AG10803 (cell line): ENCODE measurements at places on chromosomes 13 and 19.
A peak's percentile ranks its signal among the peaks of the same experiment; 100 is the strongest.

GRCh38 chr13:50448535-50448998 lies 394.9 kb downstream of the DLEU7 start:
- no peak for DNase-seq

DNA sequence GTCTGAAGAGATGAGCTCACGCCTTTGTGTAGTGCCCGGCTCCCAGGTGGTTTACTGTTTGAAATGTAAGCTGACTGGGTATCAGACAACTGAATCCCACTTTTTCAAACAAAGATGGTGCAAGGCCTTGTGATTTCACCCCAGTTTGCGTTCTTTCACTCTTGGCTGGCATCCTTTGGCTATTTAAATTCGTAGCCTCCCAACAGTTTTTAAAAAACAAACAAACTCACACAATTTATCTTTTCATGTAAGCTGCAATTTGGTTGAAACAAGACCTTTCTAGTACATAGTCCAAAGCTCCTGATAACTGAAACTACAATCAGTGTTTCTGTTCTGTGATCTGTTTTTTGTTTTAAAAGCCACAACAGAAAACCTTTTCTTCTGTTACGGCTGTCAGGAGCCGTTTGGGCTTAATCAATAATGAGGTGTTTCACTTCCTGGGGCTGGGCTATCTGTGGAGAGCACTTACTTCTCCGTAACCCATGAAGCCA lies 65.1 kb upstream of the NPAS1 start:
- DNase-seq: no peak

GRCh38 chr19:4379383-4380253 lies 20.7 kb downstream of the SH3GL1 start:
- peak; percentile 48 for DNase-seq

DNA sequence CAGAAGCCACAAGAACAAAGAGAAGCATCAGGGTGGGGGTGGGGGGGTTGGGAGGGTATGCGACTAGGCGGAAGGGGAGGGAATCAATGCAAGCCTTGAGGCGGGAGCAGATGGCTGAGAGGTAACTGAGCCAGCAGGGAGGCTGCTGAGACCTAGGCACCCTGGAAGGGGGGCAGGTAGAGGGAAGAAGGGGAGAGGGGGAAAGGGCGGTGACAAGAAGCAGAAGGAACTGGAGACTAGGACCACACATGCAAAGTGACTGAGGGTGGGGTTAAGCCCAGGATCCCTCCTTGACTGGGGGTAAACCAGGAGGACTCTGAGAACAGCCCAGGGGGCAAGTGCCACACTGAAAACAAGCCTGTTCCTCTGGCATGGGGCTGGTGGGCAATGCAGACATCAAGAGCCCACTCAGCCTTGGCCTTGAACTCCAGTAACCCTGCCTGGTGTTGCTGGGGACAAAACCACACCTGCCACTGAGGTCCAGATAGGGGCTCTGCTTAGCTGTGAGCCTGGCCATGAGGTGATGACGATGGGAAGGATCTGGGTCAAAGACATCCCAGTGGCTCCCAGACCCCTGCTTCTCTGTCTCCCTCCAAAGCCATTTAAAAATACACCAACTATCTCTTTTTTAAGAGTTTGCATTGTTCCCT lies 20.3 kb downstream of the OPA3 start:
- no peak for DNase-seq

DNA sequence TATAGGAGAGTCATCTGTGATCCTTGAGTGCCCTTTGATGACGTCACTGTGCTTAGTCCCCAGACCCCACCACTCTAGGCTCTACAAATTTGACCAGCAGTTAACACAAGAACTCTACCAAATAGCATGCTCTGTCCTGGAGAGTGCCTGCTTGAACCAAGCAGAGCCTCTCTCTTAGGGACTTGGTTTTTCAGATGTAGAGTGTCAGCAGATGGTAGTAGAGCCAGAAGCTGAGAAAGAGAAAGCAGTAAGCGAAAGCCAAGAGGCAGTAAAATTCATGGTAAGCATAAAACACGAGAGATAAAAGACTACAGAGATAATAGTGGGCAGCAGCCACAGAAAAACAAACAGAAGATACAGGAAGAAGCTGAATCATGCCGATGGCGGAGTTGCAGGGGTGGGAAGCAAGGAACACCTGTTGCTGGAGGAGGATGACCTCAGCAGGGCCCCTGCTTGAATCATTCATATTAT lies 193.3 kb downstream of the SLC7A1 start:
- no peak for DNase-seq

DNA sequence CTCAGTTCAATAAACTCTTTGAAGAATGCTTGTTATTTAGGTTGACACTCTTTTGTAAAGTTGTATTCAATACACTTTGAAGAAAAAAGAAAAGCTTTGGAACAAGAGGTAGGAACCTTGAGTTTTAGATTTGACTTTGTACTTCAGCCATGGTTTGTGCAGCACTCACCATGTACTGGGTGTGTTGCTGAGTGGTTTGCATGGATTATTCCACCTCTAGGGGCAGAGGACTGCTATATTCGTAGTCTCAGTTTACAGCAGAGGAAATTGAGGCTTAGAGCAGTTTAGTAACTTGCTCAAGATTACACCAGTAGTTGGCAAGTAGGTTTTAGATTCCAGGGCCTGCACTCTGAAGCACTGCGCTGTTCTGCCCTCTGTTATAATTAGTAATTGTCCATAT lies 68.8 kb downstream of the DNAJC3 start:
- no peak for DNase-seq

DNA sequence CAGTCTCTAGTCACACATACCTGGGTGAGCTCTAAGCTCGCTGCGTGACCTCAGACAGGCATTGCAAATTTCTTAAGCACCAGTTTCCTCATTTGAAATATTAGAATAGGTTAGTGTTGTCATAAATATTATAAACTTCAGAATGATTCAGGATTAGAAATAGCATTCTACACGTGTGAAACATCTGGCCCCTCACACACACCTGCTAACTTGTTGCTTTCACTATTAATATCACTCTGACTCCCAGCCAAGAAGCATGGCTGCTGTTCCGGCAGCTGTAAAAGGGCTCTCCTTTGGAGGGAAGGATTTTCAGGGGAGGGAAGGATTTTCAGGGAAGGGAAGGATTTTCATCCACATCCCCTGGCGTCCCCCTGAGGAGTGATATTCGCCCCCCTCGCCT lies 161.3 kb upstream of the GPR12 start:
- no peak for DNase-seq

DNA sequence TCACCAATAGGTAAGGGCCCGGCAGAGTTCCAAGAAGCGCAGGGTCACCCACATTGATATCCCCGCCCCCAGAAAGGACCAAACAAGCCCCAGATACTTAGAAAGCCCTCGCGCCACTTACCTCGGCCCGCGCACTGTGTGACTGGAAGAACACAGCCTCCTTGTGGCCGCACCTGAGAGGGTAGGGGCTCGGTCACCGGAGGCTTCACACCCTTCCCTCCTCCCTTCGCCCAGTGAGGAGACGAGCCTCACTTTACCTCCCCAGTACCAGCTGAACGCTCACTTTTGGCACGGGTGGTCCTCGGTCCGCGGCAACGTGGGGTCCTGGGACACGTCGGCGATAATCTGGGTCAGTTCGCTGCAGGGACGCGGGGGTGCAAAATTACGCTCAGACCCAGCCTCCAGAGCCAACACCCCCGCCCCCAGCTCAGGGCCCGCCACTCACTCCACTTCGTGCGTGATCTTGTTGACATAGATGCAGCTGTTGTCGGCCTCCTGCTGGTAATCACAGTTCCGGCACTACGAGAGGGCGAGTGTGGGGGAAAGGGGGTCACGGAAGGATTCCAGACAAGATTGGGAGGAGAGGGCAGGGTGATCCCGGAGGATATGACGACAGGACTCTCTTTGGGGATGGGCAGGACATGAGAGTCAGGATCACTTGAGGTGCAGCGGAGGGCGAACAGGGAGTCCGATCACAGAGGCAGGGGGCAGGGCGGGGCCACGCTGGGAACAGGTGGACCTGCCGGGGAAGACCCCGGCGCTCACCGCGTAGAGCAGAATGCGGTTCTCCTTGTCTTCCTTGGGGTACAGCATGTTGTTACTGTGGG lies 568 bp downstream of the POLR2I start:
- peak; percentile 38 for DNase-seq

DNA sequence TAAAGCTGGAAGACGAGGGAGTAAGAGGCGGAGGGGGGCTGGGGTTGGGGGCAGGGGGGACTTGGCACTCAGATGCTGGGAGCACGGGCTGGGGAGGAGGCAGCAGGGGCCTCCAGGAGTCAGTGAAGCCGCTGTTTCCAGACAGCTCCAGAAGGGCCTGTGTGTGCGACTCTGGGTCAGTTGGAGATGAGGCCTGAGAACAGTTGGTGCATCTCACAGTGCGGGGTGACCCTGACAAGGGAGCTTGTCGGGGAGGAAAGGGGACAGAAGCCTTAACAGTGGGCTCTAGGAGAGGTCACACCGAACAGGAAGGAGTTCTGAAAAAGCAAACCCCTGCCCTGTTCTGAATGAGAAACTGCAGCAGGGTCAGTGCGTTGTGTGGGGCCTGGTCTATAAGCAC lies 11.2 kb downstream of the NAXD start:
- DNase-seq: no peak

DNA sequence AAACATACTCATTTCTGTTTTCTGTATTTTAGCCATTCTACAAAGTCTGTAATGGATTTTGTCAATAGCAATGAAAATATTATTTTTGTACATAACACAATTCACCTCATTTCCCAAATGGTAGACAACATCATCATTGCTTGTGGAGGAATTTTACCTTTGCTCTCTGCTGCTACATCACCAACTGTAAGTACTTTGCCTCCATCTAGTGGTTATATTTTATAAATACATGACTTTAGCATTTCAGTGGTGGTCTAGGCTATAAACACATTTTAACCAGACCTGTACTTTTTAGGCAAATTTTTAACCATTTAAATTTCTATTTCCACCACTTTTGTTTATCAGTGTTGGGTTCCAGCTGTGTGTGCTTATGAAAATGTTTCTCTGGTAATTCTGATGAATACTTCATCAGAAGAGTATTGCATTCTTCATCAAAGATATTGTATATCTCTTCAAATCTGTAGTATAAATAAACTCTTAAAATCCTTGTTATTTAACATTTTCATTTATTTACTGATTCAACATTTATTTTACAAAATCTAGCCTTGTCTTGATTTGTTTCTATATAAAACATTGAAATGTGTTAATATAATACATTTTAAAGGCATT lies 222.4 kb downstream of the NBEA start:
- peak; percentile 47 for DNase-seq

DNA sequence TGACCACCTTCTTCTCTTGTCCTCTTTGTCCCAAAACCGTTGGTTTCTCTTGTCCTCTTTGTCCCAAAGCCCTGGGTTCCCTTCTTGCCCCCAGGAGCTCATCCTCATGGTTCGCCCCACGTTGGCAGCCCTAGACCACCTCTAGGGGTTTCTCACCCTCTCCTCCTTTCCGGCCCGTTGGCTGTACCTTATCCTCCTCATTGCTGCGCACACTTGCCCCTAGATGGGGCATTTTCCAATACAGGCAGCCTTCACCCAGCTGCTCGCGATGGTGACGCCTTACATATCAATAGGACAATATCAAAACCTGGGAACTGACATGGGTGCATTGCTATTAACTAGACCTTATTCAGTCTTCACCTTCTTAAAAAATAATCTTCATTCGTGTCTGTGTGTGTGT lies 86.5 kb downstream of the IPO5 start:
- no peak for DNase-seq
